Stimulated activated CD4-positive, alpha-beta T cell treated with anti-CD3 and anti-CD28 coated beads, Interleukin-1b, Interleukin-23, amount 100 ng/mL, for 24 hours (primary cell): ENCODE measurements at places on chromosomes 4 and X.
A peak's percentile ranks its signal among the peaks of the same experiment; 100 is the strongest.

GRCh38 chr4:75675004-75675531 is 1.9 kb upstream of the G3BP2 start:
- no peak for DNase-seq

- DNase-seq: no peak
These were observed 72.2 kb upstream of the PPP3CA start for GRCh38 chr4:101419336-101420135.

GRCh38 chr4:54780149-54780495 is 122.4 kb downstream of the KIT start:
- no peak for DNase-seq

DNA sequence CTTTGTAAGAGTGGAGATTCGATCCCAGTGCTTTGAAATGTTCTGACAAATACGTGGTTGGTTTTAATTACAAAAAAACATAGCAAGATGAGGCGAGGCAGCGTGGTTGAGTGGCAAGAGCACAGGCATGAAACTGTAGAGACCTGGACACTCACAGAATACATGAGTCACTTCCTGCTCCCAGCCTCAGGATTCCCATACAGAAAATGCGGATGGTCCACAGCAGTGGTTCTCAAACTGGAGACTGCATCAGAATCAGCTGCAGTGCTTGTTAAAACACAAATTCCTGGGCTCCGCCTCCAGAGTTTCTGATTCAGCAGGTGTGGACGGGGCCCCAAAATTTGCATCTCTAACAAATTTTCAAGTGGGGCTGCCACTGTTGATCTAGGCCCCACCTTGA is 10.1 kb downstream of the OTOP1 start:
- no peak for DNase-seq

DNA sequence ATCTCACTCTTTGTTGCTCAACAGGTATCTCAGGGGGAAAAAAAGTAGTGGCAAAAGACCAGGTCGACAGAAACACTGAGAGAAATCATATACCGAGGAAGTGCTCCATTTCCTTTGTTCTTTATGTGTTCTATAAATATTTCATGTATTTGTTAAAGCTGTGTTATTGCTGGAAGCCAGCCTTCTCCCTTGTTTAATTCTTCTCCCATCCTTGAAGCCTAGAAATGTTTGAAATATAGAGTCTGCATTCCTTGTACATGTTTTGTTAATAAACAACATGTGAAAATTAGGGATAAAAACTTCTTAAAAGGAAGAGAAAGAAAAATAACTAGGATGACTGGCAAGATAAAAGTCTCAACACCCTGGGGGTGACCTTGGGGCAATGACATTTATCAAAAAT is 186.2 kb downstream of the ANKRD50 start:
- no peak for DNase-seq

GRCh38 chr4:116724249-116724648 is 361.1 kb downstream of the TRAM1L1 start:
- DNase-seq: no peak

DNA sequence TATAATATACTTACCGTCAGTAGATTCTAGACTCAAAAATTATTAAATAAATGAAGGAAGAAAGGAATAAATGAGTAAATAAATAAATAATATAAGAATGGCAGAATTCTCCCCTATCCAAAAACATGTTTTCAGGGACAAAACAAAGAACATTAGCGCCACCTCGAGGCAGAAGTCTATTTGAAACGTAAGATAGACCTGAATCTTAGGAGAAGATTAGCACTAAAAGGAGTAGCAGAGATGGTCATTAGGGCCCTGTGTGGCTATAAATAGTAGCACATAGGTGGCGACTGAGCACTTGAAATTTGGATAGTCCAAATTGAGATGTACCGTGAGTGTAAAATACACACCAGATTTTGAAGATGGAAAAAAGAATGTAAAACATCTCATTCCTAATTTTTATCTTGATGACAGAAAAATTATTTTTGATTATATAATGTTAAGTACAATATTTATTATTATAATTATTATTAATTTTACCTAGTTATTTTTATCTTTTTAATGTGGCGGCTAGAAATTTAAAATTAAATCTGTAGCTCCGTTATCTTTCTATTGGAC is 24.3 kb upstream of the SRD5A3 start:
- peak; percentile 48 for DNase-seq
